Bronchial smooth muscle cell (primary cell): ENCODE measurements at places on chromosomes 6 and 20. TPM values are rescaled to one million over a fixed set of nuclear protein-coding genes. Genes with fewer than 3 reads are reported as not detected.

LYRM4 gene
- 24.1 and 27.6 TPM in 2 replicates for total RNA-seq

KCNB1 gene
- under 0.01 and 0.17 TPM in 2 replicates for total RNA-seq

COL12A1 gene
- total RNA-seq, result 258 and 261 TPM in 2 replicates

IRF4 gene
- 0.63 and 3.3 TPM in 2 replicates for total RNA-seq

MOG gene
- total RNA-seq, result not detected in 2 replicates

PAK5 gene
- total RNA-seq, result not detected in 2 replicates

NHSL1 gene
- 15.6 and 19.7 TPM in 2 replicates for total RNA-seq

DPPA5 gene
- total RNA-seq, result not detected in 2 replicates

TTBK1 gene
- under 0.01 TPM in 1 of 2 replicates, not detected in the other for total RNA-seq

FKBP1C gene
- 0.09 and 0.63 TPM in 2 replicates for total RNA-seq

NEDD9 gene
- 0.16 and 0.17 TPM in 2 replicates for total RNA-seq

SYTL3 gene
- 9.5 and 10.6 TPM in 2 replicates for total RNA-seq

HDGFL1 gene
- not detected in 2 replicates for total RNA-seq

MAPK14 gene
- total RNA-seq, result 31.1 and 36.3 TPM in 2 replicates

YIPF3 gene
- total RNA-seq, result 137 and 172 TPM in 2 replicates

DEFB112 gene
- total RNA-seq, result not detected in 2 replicates

TCP11 gene
- total RNA-seq, result 0.16 TPM in 1 of 2 replicates, not detected in the other

ETV7 gene
- total RNA-seq, result 0.47 and 1.1 TPM in 2 replicates

BPIFB2 gene
- total RNA-seq, result not detected in 2 replicates

PSMG4 gene
- total RNA-seq, result 33.6 and 39.5 TPM in 2 replicates

STMND1 gene
- not detected in 2 replicates for total RNA-seq

MEI4 gene
- total RNA-seq, result not detected in 2 replicates

TBXT gene
- total RNA-seq, result not detected in 2 replicates

TAGAP gene
- not detected in 2 replicates for total RNA-seq

NKAPL gene
- total RNA-seq, result 0.26 and 2.0 TPM in 2 replicates

DZANK1 gene
- total RNA-seq, result 0.47 and 0.60 TPM in 2 replicates

CNR1 gene
- total RNA-seq, result under 0.01 TPM in 1 of 2 replicates, not detected in the other

SEL1L2 gene
- total RNA-seq, result not detected in 2 replicates

COL10A1 gene
- 0.16 TPM in 1 of 2 replicates, not detected in the other for total RNA-seq

BHLHE23 gene
- total RNA-seq, result not detected in 2 replicates

NKX2-4 gene
- not detected in 2 replicates for total RNA-seq

THBD gene
- total RNA-seq, result 5.7 and 34.8 TPM in 2 replicates

GPX5 gene
- not detected in 2 replicates for total RNA-seq

GRM1 gene
- total RNA-seq, result under 0.01 and 0.17 TPM in 2 replicates

PERP gene
- total RNA-seq, result 18.6 and 29.8 TPM in 2 replicates
